Stimulated activated CD4-positive, alpha-beta T cell treated with anti-CD3 and anti-CD28 coated beads, Interleukin-15, amount 100 ng/mL, for 24 hours (primary cell): ENCODE measurements at places on chromosomes 5 and 9.

DNA sequence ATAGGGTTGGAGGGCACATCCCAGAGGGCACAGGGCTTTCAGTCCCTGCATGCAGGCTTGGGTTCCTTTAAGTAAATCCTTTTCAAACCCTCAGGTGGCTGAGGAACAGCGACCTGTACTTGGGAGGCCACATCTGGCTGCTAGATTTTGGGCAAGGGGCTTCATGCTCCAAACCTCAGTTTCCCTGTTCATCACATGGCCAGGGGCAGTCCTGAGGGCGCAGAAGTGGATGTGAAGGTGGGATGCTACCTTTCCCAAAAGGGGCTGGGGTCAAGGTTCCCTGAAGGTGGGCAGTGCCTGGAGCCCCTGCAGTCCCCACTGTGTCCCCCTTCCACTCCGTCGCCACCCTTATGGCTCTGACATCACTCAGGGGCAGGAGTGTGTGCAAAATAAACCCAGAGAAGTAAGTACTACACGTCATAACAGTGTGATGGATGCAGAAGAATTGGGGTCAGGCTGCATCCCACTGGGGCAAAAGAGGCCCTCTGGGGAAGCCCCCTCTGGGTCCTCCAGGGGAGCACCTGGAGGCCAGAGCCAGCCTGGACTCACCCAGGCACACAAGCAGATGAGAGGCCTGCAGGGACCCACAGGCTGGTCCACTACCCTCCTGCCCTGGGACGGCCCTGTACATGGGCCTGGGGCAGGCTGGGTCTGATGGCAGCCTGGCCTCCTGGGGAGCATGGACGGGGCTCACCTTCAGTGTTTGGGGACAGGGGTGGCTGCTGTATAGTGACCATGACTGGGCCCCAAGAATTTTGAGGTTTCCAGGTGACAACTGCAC lies 1.9 kb upstream of the CARD19 start:
- DNase-seq, result no peak

GRCh38 chr5:141208478-141208877 lies at the start of gene PCDHB12:
Gene PCDHB12, plus strand, starts transcription at chr5:141208719. Its CDS starts 189 bp downstream, at chr5:141208908.
- DNase-seq, result no peak

- no peak for DNase-seq
These were observed 85.0 kb downstream of the LURAP1L start for GRCh38 chr9:12859704-12860251.

DNA sequence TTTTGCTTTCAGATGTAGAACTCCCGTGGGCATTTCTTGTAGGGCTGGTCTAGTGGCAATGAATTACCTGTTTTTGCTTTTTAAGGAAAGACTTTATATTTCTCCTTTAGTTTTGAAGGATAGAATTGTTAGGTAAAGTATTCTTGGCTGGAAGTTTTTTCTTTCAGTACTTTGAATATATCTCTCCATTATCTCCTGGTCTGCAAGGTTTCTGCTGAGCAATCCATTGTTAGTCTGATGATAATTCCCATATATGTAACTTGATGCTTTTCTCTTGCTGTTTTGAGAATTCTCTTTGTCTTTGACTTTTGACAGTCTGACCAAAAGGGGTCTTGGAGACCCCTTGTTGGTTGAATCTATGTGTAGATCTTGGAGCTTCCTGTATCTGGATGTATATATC lies 198.1 kb downstream of the TMEM167A start:
- no peak for DNase-seq

- no peak for DNase-seq
These were observed 1770.8 kb upstream of the CDH9 start for GRCh38 chr5:28808967-28809810.

DNA sequence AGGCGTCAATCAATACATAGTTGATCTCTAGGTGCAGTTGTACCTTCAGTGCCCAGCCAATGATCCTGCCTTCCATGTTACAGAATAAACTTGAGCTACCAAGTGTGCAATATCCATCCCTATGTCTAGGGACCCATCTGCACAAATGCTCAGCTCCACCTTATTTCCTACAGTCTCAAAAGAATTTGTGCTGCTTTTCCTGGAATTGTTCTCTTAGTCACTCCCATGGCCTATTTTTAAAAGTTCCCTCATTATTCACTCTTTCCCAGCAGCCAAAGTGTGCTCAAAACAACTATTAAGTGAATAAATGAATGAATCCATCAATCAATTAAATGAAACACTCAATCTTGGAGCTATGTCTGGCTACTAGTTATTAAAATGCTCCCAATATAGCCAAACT lies 14.7 kb downstream of the LIX1 start:
- no peak for DNase-seq

GRCh38 chr9:86257391-86257790 lies 2.1 kb downstream of the C9orf153 start:
- DNase-seq, result no peak

GRCh38 chr9:38681747-38682227 lies 38.1 kb downstream of the FAM240B start:
- DNase-seq, result no peak

DNA sequence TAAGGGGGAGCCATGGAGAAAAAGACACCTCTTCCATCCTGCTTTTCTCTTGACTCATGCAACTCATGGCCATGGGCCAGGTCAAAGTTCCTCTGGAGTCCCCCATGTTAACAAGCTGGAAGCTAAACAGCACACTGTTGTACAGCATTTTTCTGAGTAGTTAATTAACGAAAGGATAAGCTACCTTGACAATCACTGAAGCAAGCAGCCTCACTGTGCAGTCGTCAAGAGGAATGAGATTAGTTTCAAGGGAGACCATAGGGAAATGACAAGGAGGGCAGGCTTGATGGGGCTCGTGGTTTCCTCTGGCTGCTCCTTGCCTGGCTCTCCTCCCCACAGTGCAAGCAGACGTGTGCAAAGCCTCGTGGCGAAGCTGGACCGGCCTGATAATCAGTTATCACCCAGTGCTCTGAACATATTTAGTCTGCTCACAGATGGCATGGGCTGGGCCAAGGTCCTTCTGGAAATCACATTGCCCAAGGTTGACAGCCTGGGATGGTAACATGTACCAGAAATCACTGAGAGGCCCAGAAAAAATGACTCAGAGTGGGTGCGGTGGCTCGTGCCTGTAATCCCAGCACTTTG lies 209.5 kb downstream of the SLIT3 start:
- DNase-seq, result no peak

DNA sequence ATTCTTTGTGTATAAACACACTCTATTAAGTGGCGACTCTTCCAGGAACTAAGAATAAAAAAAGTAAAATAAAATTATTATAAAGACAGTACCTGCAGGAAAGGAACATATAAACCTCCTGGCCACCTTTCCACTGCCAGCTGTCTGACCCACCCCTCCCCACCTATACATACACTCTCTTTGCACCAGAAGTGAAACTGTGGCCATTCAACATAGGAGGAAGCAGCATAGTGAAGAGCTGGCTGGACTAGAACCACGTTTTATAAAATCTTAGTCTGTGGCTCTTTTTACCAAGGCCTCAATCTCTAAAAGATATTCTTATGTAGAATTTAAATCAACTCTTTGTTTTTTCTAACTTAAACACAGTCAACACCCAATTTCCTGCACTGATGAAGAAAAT lies 289.6 kb downstream of the GABRB2 start:
- DNase-seq, result no peak

- no peak for DNase-seq
These were observed 385.7 kb downstream of the PLK2 start for GRCh38 chr5:58074222-58074621.

- no peak for DNase-seq
These were observed 18.6 kb downstream of the ANKHD1 start for GRCh38 chr5:140420226-140420570.

DNA sequence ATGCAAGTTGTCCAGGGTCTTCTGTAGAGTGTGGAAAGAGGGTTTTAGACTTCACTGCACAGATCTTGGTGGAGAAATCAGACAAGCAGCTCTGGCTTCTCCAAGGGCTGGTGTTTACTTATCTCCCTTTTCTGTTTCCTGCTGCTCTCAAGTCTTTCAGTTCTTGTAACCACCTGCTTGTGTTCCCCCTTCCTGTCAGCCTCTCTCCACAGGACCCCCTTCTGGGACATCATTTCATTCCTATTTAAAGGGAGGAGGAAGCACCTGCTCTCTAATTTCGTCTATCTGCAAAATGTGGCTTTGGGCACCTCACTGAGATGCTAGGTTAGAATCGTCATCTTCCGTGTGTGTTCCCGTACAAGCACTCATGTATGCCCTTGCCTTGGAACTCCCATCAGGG lies 636.2 kb downstream of the MTRR start:
- no peak for DNase-seq

GRCh38 chr9:109939698-109940342 lies 159.8 kb downstream of the PALM2AKAP2 start:
- DNase-seq, result no peak

GRCh38 chr5:96690861-96691260 lies 28.7 kb downstream of the CAST start:
- DNase-seq, result no peak

GRCh38 chr9:125141751-125142150 lies 1.6 kb downstream of the SCAI start:
- DNase-seq, result no peak

GRCh38 chr5:112411903-112412302 lies 7.2 kb downstream of the EPB41L4A start:
- no peak for DNase-seq

GRCh38 chr5:30040488-30041118 lies 1152.9 kb upstream of the CDH6 start:
- DNase-seq, result peak; percentile 6

DNA sequence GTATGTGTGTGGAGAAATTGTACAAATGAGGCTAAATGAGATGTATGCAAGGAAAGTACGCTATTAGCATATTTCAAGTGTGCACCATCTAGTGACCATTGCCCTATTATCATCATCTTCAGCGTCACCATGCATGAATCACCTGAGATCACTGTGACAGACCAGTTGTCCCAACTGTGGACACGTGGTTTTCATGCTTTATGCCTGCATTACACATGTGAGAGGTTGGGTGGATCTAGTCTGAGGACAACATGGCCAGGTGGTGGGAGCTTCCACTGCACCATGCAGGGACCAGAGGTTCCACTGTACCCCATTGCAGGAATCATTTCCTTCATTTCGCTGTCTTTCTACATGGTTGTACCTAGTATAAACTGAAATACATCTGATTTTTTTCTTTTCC lies 329.8 kb downstream of the SLIT3 start:
- no peak for DNase-seq

- no peak for DNase-seq
These were observed 12.0 kb downstream of the RAB14 start for GRCh38 chr9:121189660-121190059.

DNA sequence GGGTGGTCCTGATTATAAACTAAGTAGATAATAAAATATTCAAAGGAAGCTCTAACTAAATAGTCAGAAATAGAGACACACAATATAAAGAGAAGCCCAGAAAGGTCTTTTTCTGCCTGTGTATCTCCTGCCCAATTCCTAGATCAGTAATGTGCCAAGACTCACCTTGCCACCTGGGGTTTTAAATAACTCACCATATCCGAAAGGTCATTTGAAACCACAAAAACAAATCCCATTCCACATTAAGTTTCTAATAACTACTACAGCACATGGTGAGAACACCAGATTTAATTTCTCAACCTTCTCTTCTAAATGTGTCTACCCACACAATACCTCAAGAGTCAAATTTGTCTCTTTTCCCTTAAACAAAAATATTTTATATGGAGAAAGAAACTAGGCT lies 75.2 kb downstream of the ZNF608 start:
- no peak for DNase-seq

- DNase-seq, result no peak
These were observed 1058.7 kb upstream of the WWC1 start for GRCh38 chr5:167232675-167233311.

GRCh38 chr9:105993116-105993854 lies 298.9 kb downstream of the TMEM38B start:
- no peak for DNase-seq

DNA sequence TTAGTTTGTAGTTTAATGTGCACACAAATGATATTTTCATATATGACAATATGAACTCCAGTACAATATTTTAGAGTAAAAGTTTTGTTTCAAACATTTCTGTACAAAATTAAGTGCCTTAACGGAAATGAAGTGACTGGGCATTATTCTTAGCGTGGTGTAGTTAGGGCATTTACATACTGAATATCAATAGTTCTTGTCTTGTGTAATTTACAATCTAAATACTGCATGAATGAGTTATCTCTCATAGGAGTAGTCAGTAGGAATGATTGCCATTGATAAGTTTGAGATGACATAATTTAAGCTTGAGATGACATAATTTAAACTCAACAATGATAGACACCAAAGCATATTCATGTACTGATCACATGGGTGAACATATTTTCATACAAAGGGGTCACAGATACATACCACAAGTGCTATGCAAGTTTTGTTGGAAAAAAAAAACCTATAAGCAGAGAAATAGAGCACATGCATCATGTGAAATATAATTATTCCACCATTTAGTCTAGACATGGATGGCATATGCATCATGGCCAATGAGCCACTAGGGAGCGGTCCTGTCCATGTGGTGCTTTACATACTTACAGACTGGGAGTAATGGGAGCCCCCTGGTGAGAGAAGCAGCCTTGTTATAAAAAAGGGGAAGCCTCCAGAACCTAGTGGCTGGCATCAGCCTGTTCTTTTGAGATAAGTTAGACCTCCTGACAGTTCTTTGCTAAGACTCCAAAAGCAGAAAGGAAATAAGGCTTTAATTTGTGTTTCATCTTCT lies 1523.9 kb downstream of the MAT2B start:
- no peak for DNase-seq

GRCh38 chr9:75065510-75065909 lies 22.4 kb downstream of the NMRK1 start:
- DNase-seq, result no peak

- DNase-seq, result no peak
These were observed 620.2 kb downstream of the ACTL7B start for GRCh38 chr9:108235609-108236008.

DNA sequence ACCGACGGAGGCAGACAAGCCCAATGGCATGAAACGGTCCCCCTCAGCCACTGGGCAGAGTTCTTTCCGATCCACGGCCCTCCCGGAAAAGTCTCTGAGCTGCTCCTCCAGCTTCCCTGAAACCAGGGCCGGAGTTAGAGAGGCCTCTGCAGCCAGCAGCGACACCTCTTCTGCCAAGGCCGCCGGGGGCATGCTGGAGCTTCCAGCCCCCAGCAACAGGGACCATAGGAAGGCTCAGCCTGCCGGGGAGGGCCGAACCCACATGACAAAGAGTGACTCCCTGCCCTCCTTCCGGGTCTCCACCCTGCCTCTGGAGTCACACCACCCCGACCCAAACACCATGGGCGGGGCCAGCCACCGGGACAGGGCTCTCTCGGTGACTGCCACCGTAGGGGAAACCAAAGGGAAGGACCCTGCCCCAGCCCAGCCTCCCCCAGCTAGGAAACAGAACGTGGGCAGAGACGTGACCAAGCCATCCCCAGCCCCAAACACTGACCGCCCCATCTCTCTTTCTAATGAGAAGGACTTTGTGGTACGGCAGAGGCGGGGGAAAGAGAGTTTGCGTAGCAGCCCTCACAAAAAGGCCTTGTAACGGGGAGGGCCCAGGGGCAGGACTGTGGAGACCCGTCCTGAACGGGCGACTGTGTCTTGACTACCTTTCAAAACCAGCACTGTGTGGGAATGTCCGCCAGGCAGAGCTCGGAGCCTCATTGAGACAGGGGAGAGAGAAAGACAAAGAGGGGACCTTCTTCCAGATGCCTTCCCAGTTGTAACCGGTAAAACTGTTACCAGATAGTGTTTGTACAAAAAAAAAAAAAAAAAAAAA lies 29.9 kb downstream of the CD180 start:
- peak; percentile 83 for DNase-seq

- no peak for DNase-seq
These were observed 292.8 kb downstream of the YTHDC2 start for GRCh38 chr5:113806250-113806649.

- DNase-seq, result no peak
These were observed 43.2 kb upstream of the ASTN2 start for GRCh38 chr9:117458066-117458465.

- no peak for DNase-seq
These were observed 3.1 kb downstream of the RANBP3L start for GRCh38 chr5:36298552-36298951.

- no peak for DNase-seq
These were observed 337.4 kb downstream of the GLIS3 start for GRCh38 chr9:3962496-3962895.
